Epithelial cell of proximal tubule (primary cell): ENCODE measurements at places on chromosomes 3 and 15.

GRCh38 chr3:172993412-172993811, 147.6 kb downstream of the SPATA16 start:
- no peak for DNase-seq

DNA sequence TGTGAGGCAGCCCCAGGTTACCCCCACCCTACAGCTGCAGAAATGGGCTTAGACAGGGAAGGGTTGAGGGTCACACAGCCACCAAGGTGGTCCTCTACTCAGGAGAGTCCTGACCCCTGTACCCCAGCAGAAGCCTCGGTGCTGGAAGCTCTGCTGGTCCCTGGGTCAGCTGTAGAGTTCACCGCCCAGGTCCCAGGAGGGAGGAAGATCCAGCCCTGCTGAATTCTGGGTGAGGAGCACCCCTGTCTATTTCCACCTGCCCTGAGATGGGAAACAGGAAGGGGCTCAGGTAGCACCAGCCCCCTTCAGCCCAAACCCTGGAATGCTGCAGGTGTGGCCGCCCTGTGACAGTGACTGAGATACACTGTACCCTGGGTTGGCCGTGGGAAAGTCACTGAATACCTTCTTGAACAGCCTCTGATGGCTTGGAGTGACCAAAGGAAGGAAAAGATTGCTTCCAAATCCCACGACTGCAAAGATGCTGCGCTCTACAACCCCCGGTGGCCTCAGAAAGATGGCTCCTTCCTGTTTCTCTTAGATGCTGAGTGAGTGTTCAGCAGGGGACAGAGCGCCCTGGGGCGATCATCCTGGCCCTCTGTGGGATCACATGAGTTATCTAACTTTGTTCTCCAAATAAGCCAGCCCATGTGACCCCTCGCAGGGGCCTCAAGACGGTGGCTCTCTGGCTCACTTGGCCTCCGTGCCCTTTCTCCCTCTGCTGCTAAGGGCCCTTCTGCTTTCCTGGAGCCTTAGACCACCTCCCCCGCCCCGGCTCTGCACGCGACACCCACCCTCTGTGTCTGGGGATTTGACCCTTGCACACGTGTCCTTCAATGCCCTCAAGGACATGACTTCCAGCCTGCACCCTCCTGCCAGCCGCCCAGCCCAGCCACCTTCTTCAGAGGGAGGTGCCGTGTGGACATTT, 141.9 kb downstream of the NSMCE3 start:
- DNase-seq, result no peak

- DNase-seq, result no peak
These were observed 61.3 kb downstream of the CORO2B start for GRCh38 chr15:68639926-68640600.

- DNase-seq, result no peak
These were observed 25.7 kb downstream of the KLF13 start for GRCh38 chr15:31352339-31352751.
